ENCODE measurements at places on chromosomes 7 and 10.

GRCh38 chr7:42236976-42237810 lies at the start of gene GLI3:
Gene GLI3 (minus strand): TSS chr7:42237209. CDS start chr7:42223253, 13,956 bp downstream.
- no peak for DNase-seq

GRCh38 chr10:118980135-118980865 lies 49.2 kb upstream of the NANOS1 start:
- no peak for DNase-seq

- no peak for DNase-seq
Observed at GRCh38 chr7:119090851-119091250, 866.3 kb downstream of the ANKRD7 start.

DNA sequence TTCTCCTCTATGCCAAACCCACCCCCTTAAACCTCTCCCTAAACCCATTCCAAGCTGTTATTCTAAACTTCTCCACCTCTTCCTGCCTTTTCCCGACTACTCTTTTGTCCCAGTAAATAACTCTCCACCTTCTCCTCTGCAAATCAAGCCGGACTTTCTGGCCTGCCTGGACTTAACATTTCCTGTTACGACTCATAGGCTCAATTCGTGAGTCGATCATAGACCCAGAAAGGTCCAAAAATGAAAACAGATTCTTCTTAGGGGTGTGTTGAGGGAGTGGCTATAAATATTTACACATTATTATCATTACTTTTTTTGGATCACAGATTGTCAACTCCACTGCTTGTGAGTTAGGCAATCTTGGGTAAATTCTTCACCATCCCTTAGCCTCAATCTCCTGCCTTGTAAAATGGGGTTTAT lies 59.0 kb upstream of the HABP2 start:
- no peak for DNase-seq

GRCh38 chr7:127903892-127904669 lies 127.2 kb downstream of the LRRC4 start:
- DNase-seq: no peak

GRCh38 chr10:19762026-19762425 lies 54.2 kb upstream of the PLXDC2 start:
- DNase-seq: no peak

- DNase-seq: no peak
Observed at GRCh38 chr7:44366986-44367385, 41.6 kb upstream of the CAMK2B start.

GRCh38 chr7:37151741-37152413 lies 296.8 kb downstream of the ELMO1 start:
- no peak for DNase-seq

GRCh38 chr10:89550509-89550908 lies 15.1 kb upstream of the SLC16A12 start:
- no peak for DNase-seq

- no peak for DNase-seq
Observed at GRCh38 chr7:147197006-147197405, 1080.4 kb downstream of the CNTNAP2 start.

GRCh38 chr10:4847561-4848355 lies 21.8 kb downstream of the AKR1E2 start:
- no peak for DNase-seq

DNA sequence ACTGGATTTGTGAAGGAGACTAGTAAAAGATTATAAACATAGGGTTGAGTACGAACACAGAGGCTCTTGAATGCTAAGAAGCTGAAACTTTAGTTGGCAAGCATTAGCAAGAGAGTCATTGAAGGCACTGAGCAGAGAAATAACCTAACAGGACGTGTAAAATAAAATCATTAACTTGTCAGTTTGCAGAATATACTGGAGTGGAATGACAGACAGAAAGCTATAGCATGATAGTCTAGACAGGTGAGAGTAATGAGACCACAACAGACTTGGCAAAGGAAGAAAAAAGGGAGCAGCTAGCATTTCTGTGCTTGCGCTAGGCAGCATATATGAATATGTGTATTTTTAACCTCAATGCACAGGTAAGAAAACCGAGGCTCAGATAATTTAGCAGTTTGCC lies 30.8 kb downstream of the MINDY3 start:
- DNase-seq: no peak

DNA sequence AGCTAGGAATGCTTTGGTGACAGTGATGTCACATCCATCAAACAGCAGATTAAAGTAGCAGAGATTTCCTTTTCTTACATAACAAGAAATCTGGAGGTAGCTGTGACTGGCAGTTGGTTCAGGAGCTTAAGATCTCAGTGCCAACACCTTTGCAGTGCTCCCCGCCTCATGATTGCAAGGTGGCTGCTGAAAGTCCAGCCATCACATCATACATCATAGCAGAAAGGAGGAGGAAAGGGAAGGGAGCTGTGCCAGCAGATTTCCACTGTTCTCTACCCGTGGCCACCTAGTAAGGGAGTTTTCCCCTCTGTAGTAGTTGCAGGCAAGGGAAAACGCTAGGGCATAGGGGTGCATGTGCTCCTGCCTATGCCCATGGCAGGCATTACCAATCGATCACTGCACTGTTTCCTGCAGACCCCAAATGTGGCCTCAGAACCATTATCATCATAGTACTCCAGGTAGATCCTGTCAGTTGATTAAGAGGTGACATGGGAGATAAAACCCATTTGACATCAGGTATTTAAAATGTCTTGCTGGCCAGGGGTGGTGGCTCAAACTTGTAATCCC lies 57.9 kb upstream of the GTF2IRD1 start:
- no peak for DNase-seq

DNA sequence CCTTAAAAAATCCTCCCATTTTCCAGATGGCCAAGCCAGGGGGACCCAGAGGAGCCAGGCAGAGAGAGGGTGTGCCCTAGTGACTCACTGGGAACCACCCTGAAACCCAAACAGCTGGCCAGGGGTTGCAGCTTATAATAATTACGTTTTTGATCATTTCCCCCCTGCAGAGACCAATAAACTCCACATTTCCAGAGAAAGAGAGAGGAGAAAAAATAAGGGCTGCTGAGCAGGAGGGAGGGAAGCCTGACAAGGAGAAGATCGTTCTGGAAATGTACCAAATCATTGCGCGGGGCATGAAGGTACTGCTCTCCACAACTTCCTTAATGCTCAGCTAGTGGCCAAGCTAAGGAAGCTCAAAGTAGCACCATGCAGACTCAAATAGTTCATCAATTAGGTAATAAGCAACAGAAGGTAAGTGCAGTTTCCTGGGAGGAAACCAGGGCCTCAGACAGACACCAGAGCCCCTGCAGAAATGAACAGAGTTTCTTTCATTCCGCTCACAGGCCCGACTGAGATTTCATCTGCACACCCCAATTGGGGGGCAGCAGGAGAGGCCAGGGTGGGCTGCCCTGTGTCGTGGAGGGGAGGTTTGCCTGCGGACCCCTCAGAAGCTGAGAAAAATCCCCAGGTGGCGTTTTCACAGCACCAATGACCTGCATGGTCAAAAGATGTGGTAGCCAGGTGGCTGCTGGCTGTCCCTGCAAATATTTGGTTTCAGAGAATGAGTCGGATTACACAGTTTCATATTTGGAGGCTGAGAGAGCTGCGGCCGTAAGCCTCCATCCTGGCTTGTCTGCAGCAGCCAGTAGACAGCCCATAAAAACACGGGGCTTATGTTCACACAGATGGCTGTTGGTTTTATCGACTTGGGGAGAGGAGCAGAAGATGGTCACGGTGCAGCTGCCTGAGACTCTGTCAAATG lies 153.2 kb upstream of the LYZL2 start:
- no peak for DNase-seq

DNA sequence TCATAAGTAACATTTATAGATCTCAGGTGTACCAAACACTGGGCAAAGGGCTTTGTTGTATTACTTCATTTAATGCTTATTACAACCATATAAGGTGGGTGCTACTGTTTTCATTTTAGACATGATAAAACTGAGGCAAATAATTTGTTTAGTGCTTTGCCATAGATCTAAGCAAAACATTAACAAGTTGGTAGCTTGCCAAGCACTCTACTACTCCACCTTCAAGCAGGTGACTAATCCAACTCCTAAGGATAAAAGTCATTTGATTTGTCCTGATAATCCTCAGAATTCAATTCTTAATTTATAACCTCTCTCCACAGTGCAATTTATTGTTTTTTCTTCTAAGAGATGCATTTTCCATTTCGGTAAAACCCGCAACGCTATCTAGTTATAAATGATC lies 646.4 kb downstream of the GRM8 start:
- no peak for DNase-seq

DNA sequence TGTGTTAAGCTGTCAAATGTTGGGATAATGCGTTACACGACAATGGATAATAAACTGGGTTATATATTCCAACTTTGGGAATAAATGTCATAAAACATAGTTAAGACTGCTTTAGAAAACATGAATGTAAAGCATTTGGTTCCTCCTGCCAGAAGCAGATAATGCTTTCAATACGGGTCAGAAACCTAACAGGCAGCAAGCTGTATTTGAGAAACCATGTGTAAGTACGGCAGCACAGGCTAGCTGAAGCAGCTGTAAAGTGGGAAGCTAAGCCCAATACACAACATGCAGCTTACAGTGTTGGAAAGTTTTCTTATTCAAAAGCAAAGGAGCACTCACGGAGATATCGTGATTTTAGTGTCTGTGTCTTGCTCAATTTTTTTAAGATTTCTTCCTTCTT lies 46.5 kb downstream of the MALSU1 start:
- no peak for DNase-seq

DNA sequence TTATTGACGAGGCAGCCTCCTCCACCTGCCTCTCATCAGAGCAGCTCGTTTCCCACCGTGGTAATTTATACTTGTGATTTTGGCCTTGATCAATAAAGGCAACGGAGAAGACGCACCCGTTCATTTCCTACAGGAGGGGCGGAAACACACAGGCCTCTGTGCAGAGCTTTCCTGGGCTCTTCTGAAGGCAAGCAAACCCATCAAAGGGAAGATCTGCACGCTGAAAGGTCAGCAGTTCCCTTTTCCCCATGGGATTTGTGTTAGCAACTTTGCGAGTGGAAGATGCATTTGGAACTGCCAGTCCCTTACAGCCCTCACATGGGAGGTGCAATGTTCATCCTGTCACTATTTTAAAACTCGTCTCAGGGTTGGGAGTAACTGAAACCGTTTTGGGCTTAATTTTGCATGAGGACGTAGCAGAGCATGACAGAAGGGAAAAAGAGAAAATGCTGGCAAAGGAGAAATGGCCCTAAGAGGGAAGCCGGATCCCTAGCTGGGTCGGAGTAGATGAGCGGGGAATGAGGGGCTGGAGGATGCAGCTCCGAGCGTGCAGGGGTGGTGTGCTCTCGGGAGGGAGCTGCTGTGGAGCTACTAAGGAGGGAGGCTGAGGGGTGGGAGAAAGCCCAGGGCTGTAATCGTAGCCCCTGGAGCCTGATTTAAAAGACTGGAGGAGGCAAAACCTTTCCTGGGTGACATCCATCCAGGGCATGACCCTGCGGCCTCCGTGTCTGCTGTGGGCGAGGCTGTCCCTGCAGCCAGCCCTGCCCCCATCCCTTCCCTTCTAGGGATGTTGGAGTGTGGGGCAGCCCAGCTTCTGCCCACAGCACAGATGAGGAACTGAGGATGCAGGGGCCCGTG lies 111.1 kb upstream of the FAM20C start:
- DNase-seq: no peak

GRCh38 chr10:1377740-1378397 lies 321.7 kb downstream of the WDR37 start:
- DNase-seq: no peak

GRCh38 chr7:101815826-101816594 lies 1.4 kb upstream of the CUX1 start:
- DNase-seq: peak; percentile 15

DNA sequence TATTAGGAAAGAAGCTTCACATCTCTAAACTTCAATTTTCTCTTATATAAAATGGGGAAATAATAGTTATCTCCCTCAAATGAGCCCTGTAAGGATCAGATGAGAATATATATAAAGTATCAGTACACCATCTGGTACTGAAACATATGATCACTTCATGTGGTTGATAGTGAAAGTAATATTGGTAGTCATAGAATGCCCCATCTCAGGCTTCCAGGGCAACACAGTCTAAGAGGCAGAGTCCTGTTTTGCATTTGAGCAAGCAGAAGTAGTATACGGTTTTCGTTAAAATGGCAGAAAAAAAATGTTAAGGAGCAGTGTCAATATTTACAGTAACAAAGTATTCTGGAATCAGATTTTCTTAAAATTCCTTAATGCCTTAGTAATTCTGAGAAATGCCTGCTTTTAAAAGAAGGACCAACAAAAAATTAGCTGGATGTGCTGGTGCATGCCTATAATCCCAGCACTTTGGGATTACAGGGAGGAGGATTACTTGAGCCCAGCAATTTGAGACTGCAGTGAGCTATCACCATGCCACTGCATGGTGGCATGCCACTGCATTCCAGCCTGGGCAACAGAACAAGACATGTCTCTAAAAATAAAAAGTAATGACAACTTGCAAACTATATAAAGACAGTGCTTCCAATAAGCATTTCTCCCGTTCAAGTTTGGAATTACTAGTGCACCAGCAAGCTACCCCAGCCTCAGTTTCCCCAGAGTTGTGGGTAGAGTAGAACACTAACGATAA lies 19.8 kb downstream of the KBTBD2 start:
- DNase-seq: no peak

DNA sequence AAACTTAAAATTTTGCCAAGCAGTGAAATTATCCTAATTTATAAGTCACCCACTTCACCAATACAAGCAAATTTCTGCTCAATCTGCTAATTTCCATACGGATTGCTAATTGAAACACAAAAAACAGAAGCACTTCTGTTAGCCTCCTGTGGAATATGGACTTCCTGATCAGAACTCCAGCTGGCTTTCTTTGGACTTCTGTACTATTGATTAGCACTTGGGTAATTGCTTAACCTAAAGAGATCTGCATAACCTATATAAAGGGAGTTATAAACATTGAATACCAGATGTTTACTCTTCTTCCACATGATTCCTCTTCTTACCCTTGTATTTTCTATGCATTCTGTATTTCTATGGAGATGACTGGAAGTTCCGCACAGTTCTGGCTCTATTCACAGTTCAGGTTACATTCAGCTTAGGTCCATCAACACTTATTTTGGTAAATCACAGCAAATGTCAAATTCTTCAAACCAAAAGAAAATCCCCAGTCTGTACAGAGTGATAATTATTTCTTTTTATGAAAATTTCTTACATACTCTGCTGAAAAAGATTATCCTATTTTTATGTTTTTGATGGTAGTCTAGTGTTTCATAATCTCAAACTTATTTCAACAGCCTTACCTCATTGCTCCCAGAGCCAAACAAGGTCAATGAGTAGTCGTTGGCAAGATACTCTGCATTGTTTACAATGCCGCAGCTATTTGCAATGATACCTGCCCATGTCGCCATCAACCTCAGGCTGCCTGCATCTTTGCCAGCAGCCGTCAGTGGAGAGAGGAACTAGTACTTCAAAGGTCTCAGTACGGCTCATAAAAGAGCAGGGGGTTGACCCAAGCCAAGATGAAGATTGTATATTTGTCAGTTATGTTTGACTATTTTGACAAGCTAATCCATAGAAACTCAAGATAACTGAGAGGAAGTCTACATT lies 225.6 kb downstream of the AHR start:
- no peak for DNase-seq

Measured in C1 segment of cervical spinal cord (tissue), 14 donors.